ENCODE measurements at places on chromosomes 5 and 9.

DNA sequence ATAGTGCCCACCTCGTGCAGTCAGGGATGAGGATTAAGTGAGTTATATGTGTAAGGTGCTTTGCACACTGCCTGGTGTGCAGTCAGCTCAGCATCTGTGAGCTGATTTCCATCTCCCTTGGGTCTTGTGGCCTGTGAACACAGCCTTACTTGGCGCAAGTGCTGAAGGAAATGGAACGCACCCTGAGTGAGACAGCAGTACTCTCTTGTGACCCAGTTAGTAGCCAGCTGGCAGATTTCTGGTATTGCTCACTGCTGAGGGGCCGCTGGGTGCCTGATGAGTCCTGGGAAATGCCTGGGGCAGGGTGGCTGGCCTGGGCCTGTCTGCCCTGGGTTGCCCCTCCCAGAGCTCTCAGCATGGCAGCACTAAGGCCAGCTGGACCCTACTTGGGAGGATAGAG lies 90.9 kb upstream of the BOD1 start:
- no peak for DNase-seq

DNA sequence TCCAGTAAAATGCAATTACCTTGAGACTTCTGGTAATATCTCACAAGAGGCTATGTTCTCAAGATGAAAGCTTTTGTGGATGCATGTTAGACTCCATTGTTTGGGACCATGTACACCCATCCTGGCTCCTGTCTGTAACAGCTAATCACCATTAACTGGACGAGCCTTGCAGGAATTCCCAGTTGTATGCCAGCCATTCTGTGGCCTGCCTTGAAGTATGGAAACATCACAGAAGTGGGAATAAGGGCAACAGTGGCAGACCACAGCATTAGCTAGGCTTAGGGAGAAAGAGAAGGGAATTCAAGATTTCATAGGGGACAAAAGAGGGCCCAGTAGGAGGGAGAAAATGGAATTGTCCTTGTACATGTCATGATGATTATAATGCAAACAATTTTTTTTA lies 79.0 kb downstream of the RORB start:
- no peak for DNase-seq

DNA sequence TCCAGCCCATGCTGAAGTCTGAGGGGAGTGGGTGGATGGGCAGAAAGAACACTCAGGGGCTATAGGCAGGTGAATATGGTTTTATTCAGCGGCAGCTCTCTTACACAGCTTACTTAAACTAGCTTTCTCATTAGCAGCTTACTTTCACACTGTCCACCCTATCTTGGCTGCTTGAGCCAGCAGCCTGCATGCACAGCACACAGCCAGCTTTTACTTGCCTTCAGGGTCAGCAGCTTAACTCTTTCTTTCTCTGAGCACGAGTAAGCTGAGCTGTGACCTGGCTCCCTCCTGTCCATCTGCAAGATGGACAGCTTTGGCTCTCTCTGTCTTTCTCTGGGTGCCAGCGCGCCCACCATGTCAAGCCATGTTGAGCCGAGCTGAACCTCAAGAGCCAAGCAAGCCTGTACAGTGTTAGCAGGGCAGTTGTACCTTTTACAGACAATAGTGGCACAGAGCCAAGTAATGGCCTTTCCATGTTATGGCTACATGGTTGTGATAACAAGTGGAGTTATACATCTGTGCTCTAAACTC lies 1054.9 kb downstream of the PTPRD start:
- DNase-seq, result peak; percentile 10

DNA sequence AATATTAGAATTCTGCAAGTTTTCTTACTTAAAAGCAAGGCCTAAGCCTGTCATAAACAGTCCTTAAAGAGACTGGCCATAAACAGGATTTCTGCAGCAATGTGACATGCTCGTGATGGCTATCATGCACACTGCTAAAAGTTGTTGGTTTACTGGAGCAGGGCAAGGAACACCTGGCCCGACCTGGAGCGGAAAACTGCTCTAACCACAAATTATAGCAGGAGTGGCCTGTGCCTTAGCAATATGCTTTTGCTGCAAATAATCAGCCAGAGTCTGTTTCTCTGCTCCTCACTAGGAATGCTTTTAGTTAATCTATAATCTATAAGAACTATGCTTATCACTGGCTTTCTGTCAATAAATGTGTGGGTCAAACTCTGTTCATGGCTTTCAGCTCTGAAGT lies 322.9 kb upstream of the RPS23 start:
- no peak for DNase-seq

DNA sequence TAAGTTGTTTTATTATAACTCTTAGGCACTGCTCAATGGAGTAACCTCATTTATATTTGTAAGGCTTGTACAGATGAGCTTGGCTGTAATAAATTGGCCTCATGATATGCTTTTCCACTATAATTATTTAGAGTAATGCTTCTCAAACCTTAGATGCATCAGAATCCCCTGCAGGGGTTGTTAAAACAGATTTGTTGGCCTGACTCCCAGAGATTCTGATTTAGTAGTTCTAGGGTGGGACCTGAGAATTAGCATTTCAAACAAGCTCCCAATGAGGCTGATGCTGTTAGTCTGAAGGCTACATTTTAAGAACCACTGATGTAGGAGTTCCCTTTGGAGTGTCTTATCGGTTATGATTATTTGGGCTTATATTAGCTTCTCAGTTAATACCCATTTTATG lies 38.2 kb upstream of the ARSB start:
- DNase-seq, result no peak

GRCh38 chr5:178284093-178284675 lies 51.6 kb upstream of the PHYKPL start:
- DNase-seq, result no peak

DNA sequence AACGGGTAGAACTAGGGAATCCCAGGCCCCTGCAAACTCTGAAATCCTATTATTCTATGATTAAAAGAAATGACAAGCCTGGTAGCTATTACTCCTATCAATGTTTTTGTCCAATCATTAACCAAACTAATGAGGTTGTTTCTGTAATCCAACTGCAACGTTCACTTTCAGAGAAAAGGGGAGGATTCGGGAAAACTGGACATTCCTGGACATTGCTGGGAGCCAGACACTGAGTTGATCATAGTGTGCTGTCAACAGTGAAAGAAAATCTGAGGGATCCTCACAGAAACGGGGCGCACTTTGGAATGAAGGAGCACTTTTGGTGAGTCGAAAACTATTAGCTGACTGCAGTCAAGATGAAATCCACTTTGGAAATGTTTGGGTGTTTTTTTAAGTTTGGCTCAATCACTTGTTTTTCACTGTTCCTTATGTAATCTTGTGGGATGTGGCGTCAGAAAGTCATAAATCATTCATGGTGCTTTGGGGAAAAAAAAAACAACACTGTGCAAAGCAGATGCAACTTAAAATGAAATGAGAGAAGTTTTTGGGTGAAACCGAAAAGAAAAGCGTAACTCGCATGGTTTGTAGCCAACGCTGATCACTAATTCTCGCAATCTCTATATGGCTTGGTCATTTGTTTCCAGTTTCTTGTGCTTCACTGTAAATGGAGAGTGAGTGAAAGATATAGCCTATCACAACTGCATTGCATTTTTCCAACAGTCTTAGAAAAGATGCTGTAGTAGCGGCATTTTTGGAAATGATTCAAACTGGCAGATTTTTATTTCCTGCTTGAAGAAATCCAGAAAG lies 51.2 kb upstream of the ADRA1B start:
- peak; percentile 18 for DNase-seq

DNA sequence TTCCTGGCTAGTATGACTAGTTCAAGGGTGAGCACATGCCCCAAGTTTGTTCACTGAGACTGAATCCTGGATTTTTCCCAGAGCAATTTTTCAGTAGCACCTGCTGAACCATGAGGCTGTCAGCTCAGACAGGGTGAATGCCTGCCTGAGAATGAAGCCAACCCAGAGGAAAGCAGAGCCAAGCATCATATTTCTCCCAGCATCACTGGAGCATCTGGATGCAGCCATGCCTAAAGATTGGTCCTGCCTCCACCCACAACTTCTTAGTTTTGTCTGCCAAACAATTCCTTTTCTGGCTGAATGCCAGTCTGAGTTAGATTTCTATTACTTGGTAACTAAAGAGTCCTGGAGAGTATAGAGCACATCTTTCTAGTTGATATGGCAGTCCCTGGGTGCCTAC lies 343.6 kb downstream of the CSNK1G3 start:
- DNase-seq, result no peak

DNA sequence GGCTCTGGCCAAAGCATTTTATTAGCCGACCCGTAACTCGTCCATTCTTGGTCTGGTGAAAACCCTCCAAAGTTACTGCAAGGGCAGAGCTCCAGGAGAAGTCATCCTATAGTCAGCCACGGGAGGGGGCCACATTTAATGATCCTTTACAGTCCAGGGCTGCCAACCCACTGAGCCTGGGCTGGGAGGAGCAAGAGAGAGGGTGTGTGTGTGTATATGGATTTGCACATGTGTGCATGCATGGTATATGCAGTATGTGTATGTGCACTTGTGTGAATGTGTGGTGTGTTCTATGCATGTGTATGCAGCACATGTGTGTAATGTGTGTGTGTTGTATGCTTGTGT lies 4.2 kb upstream of the RASGEF1C start:
- DNase-seq, result no peak

DNA sequence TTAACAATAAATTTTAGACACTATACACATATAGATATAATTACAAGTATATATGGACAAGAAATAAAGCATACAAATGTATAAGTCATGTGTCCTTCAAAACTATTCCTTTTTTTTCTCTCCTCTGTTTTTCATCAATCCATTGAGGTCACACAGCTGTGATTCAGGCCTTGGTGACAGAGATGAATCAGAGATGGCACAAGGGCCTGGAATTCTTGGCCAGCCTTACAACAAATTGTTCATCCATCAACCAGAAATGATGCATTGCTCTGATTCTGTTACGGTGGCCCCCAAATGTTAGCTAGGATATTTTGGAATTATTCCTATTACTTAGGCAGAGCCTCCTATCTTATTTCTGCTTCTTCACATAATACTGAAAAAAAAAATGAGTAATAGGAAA lies 108.7 kb upstream of the MPDZ start:
- DNase-seq, result no peak

DNA sequence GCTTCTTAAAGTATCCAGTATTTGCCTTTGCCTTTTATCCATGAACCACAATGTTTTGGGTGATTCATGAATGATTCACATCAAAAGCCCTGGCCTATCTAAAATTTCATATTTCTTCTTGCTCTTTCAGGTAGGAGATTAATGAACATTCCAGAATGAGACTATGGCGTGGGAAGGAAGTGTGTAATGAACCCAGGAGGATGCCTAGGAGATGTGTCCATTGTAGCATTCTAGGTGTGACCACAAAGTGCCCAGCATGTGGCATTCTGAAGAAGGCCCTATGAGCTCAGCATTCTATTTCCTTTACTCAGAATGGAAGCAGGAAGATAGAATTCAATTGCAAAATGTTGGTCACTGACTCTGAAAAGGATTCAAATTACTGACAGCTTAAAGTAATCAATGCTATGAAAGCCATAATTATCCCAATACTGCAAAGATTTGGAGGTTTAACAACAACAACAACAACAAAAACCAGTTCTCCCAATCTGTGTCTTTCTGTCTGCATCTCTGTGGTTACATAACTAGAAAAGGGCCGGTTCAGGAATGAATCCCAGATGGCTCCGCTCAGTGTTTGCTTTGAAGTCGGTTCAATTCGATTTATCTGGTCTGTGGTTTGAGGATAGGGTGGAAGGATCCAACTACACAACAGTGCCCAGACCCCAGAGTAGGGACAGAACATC lies 126.7 kb downstream of the FOXD1 start:
- DNase-seq, result no peak

DNA sequence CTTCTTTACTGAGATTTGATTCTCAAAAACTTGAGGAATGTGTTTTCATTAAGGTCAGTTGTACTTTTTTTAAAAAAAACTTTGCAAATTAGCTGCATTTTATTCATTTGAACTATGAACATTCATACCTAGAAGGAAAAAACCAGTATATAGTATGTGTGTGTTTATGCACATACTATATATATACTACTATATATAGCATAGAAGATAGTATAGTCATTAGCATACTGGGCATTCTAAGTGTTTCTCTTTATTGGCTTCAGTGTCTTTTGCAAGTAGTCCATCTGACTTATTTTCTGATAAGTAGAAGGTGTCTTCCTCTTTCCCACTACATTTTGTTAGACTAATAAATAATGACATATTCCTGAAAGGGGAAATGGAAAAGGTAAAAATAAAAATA lies 33.0 kb downstream of the ELOVL7 start:
- no peak for DNase-seq

DNA sequence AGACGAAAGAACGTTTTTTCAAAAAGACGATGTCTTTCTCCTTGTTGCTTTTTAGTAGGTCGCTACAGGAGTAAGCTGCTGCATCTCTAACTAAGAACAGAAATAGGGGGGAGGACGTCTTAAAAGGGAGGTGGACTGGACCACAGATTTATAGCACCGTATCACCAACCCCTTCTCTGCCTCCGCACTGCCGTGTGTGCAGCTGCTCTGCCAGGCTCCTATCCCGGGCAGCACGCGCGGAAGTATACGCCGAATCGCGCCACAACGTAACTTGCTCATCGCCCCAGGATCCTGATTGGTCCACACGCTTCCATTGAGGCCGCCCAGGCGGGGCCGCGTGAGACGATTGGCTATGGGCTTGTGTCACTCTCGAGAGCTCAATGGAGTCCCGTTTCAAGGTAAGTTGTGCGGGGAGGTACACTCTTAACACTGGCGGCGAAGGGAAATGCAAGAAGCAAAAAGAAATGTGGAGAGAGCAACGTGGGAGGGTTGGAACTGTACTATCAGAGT lies at the start of gene ELAVL2:
Gene ELAVL2, minus strand, starts transcription at position 121 of the 510 bp plus-strand sequence. CDS start 64,006 bp downstream, outside the sequence.
- peak; percentile 80 for DNase-seq

DNA sequence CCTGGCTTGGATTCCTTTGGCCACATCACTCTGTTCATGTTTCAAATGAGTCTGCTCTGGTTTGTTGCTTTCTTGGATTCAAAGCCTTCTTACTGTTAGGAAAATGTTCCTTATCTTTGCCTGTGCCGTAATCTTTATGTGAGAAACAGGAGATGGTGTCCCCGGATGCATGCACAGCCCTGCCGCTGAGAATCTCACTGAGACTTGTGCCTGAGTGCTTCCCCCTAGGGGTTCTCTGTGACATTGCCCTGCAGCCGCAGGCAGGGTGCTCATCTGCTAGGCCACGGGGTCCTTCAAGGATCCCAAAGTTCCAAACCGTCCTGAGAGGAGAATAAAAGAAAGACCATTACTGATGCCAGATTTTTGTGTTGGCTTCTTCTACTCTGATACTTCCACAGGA lies 81.4 kb upstream of the ANKRD55 start:
- no peak for DNase-seq

DNA sequence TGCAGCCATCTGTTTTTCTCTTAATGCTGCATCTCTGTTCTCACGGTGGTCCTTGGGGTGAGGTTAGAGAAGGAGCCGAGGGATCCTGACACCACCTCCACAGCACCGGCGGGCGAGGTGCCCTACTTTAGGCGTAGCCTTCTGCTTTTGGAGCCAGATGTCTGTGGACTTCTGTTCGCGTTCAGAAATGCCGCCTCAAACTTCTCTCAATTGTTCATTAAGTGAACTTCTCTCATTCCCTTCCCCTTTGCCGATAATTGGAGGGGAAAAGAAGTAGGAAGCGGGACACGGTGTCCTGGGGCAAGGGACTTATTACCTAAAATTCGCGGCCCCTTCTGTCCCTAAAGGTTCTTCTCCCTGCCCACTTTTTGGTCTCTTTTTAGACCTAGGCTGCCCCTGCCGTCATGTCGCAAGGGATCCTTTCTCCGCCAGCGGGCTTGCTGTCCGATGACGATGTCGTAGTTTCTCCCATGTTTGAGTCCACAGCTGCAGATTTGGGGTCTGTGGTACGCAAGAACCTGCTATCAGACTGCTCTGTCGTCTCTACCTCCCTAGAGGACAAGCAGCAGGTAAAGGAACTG lies 455 bp downstream of the KIF20A start:
- DNase-seq, result peak; percentile 25
